ENCODE measurements at places on chromosomes 12 and 14.

GRCh38 chr14:68463705-68464374 is 329.0 kb downstream of the ZFP36L1 start:
- no peak for DNase-seq

DNA sequence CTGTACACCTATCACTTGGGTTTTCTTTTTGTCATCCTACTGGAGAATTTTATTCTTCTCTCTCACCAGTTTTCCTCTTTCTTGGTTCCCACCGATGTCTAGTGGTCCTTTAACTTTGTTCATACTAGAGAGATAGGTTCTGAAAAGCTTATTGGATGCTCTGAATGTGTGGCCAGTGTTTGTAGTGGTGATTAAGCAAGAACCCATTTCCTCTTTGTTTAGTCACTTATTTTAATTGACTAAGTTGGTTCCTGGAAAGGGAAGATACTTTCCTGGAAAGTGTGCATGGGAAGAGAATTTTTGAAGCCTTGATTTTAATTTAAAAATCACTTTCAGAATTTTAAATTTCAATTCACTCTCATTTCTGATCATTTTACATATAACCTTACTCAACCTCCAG is 127.2 kb downstream of the OTOGL start:
- DNase-seq: no peak

DNA sequence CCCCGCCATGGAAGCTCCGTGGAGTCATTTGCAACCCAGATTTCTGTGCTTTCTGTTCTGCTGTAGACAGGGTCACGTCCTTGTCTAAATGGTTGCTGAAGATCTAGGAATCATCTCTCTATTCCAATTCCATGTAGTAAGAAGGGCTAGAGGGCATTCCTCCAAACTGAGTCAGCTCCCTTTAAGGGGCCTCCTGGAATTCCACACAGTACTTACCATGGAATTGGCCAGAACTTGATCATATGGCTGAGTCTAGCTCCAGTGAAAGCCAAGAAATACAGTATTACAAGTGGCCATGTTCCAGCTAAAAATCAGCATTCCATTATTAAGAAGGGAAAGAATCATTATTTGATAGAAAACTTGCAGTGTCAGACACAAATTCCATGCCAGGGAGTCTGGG is 171.9 kb downstream of the PRKCH start:
- no peak for DNase-seq

GRCh38 chr12:79424109-79424721 is 266.5 kb downstream of the PAWR start:
- DNase-seq: no peak

GRCh38 chr12:51832354-51833107 is 16.0 kb downstream of the FIGNL2 start:
- DNase-seq: no peak

- no peak for DNase-seq
These were observed 49.9 kb downstream of the FUT8 start for GRCh38 chr14:65462411-65462810.
